Cardiac muscle cell (in vitro differentiated cells and primary cell): ENCODE measurements at places on chromosomes 7 and 10. TPM values are rescaled to one million over a fixed set of nuclear protein-coding genes. Genes with fewer than 3 reads are reported as not detected.

- DNase-seq = no peak
Measured at GRCh38 chr10:114928818-114929217, 9.2 kb upstream of the TRUB1 start.

DNA sequence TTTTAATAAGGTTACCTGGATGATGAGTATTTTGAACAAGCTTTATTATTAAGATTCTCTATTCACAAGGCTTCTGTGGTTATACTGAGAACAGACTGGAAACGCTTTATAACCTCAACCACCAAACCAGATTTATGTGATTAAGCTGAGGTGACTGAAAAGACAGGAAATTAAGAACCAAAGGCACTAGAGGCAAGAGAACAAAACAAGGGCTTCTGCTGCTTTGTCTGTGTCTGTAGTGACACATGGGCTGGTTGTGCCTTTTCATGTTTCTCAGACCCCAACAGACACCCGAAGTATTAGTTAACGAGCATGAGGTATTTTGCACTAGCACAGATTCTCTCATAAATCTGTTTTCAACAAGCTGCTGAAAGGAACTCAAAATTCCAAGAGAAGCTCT, 64.4 kb downstream of the RAPGEF5 start:
- no peak for DNase-seq

DNA sequence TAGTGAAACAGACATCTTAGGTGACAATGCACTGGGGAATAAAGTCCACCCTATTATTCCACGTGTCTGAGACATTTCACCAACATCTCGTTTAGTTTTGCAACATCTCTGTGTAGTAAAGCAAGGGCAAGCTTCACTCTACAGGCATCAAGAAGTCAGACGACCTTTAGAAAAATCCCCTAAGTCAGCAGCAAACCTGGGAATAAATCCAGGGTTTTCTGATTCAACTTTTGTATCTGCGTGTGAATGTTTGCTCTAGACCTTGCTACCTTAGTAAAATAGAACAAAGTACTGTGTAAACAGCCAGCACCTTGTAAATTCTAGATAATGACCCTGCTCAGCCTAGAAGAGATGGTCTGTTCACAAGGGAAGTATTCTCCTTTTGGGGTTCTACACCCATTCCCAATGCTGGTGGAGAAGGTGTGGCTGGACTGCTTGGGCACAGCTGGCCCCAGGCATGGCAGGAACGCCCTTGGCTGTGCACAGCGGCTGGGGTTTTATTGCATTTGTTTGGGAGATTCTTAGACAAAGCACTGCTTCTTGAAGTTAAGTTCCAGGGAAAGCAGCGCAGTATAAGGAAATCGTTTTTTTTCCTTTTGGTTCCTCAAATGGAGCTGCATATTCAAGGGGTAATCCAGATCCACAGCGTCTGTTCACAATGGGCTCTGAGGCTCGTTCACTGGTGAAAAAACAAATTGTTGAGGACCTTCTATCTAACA, 38.3 kb upstream of the GALNTL5 start:
- DNase-seq = no peak

- peak; percentile 70 for DNase-seq
Measured at GRCh38 chr10:84375011-84375410, 46.6 kb downstream of the CCSER2 start.

The PPA1 gene
- total RNA-seq = 44.9 and 54.3 TPM in 2 replicates

DNA sequence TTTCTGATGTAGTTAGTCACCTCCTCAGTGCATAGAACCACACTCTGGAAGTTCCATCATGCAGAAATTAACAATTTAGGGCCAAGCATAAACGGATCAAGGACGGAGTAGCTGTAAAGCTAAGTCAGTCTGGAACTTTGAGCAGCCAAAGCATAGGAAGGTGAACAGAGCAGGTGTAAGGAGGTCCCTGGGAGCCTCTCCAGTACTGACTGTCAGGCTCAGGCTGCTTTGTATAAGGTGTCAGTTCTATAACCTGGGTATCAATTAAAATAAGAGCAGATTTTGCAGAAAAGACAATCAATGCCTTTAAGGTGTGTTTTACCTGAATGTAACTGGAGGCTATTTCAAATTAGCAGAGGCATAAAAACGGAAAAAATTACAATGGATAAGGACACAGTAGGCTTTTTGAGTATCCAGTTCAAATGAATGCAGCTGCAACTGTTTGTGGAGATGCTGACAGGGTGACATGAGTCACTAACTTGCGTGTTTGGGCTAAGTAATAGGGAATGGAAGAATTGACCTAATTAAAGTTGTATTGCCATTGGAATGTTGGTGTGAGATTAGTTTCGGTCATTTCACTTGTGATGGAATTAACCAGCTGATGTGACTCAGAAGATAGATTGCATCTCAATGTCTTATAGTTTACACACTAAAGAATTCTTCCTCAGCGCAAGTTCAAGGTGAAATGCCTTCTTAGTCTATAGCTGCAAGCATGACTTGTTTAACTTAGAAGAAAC, 417.9 kb upstream of the CNTNAP2 start:
- DNase-seq = no peak
